Hair follicle dermal papilla cell (primary cell): ENCODE measurements at places on chromosomes 5 and 9. TPM values are rescaled to one million over a fixed set of nuclear protein-coding genes. Genes with fewer than 3 reads are reported as not detected.

OTULINL gene
- 0.49 and 1.3 TPM in 2 replicates for total RNA-seq

SPATA31C1 gene
- not detected in 2 replicates for total RNA-seq

MPDZ gene
- total RNA-seq, result 50.3 and 56.6 TPM in 2 replicates

MSX2 gene
- 14.8 and 20.3 TPM in 2 replicates for total RNA-seq

TMC1 gene
- total RNA-seq, result 0.85 and 1.5 TPM in 2 replicates

FBP2 gene
- not detected in 2 replicates for total RNA-seq

SOX30 gene
- total RNA-seq, result under 0.01 TPM in 1 of 2 replicates, not detected in the other

NXNL2 gene
- total RNA-seq, result 2.1 and 2.2 TPM in 2 replicates

SLCO6A1 gene
- total RNA-seq, result not detected in 2 replicates

HTR4 gene
- total RNA-seq, result not detected in 2 replicates

FOXI1 gene
- not detected in 2 replicates for total RNA-seq

PCDHGB6 gene
- total RNA-seq, result 5.0 and 6.1 TPM in 2 replicates

IL5 gene
- total RNA-seq, result not detected in 2 replicates

SPINK4 gene
- not detected in 2 replicates for total RNA-seq

CYLC2 gene
- not detected in 2 replicates for total RNA-seq

TMEM141 gene
- total RNA-seq, result 28.6 and 32.7 TPM in 2 replicates

MARVELD2 gene
- 2.9 and 3.3 TPM in 2 replicates for total RNA-seq

CAVIN4 gene
- 1.1 and 1.6 TPM in 2 replicates for total RNA-seq

STPG3 gene
- total RNA-seq, result not detected in 2 replicates

TRIM7 gene
- total RNA-seq, result 2.1 and 4.0 TPM in 2 replicates

OR1Q1 gene
- 0.36 and 0.65 TPM in 2 replicates for total RNA-seq

RNF180 gene
- total RNA-seq, result 5.7 and 8.4 TPM in 2 replicates

LPAR1 gene
- 155 and 215 TPM in 2 replicates for total RNA-seq

EDIL3 gene
- total RNA-seq, result 70.1 and 120 TPM in 2 replicates

FOXD4L5 gene
- total RNA-seq, result 0.16 TPM in 1 of 2 replicates, not detected in the other

GARIN3 gene
- not detected in 2 replicates for total RNA-seq

PCDHB1 gene
- not detected in 2 replicates for total RNA-seq

SHC3 gene
- 7.8 and 25.3 TPM in 2 replicates for total RNA-seq

OR1J2 gene
- total RNA-seq, result 0.24 and 0.32 TPM in 2 replicates

TMEM174 gene
- total RNA-seq, result not detected in 2 replicates

CTXN3 gene
- not detected in 2 replicates for total RNA-seq

MEIKIN gene
- not detected in 2 replicates for total RNA-seq

GGTA1 gene
- not detected in 2 replicates for total RNA-seq

LAMC3 gene
- 1.8 and 3.7 TPM in 2 replicates for total RNA-seq

SV2C gene
- not detected in 2 replicates for total RNA-seq

MEF2C gene
- 30.8 and 34.6 TPM in 2 replicates for total RNA-seq

PFN3 gene
- total RNA-seq, result not detected in 2 replicates

SLC36A3 gene
- total RNA-seq, result not detected in 2 replicates

CDC20B gene
- total RNA-seq, result under 0.01 TPM in 1 of 2 replicates, not detected in the other

CCL28 gene
- 6.0 and 6.7 TPM in 2 replicates for total RNA-seq

SLC36A2 gene
- total RNA-seq, result not detected in 2 replicates
